ENCODE measurements at places on chromosomes 4 and X.

- no peak for DNase-seq
Measured at GRCh38 chr4:11196927-11197522, 231.7 kb downstream of the HS3ST1 start.

DNA sequence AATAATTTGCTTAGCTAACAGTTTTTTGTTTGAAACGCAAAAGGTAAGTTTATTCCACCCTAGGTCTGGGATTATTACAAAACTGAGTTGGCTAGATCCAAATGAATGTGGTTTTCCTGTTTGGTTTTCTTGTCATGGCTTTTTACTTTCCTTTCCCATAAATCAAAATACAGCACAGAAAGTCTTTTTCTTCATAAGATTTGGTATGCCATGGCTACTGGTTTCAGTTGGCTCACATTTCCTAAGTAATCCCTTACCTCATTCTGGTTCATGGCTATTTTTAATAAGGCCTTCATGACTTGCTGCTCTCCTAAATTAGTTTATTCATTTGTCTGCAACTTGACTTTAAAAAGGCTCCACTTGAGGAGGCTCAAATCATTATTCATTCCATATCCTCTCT, 12.9 kb upstream of the PAK3 start:
- DNase-seq, result no peak

DNA sequence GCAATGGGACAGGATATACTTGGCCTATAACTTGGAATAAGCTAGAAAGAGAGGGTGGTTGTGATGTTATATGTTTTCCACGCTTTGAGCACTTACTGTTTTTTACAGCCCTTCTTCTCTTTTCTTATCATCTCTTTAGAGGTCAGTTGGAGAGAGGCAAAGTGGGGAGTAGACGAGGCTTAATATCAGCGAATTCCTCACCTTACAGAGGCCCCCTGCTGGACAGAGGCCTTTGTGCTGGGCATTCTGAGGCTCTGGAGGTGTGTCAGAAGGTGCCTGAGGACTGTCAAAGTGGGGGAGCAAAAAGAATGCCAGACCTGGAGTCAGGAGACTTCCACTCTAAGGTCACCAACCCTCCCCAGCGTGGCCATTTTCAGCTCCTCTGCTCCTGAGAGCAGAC, 42.5 kb downstream of the MAMLD1 start:
- no peak for DNase-seq

- DNase-seq, result no peak
Measured at GRCh38 chr4:97645071-97645821, 498.0 kb downstream of the STPG2 start.

GRCh38 chr4:76554630-76555029, 119.6 kb downstream of the SHROOM3 start:
- DNase-seq, result no peak

DNA sequence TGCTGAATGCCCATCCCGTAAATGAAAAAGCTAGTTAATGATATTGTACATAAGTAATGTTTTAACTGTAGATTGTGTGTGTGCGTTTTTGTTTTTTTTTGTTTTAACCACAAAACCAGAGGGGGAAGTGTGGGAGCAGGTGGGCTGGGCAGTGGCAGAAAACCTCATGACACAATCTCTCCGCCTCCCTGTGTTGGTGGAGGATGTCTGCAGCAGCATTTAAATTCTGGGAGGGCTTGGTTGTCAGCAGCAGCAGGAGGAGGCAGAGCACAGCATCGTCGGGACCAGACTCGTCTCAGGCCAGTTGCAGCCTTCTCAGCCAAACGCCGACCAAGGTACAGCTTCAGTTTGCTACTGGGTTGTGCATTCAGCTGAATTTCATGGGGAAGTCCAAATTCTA, at the start of gene SPP1:
SPP1 (plus strand) TSS at position 249 of the 400 bp plus-strand sequence. CDS start 1,182 bp downstream, outside the sequence.
- DNase-seq, result peak; percentile 9

DNA sequence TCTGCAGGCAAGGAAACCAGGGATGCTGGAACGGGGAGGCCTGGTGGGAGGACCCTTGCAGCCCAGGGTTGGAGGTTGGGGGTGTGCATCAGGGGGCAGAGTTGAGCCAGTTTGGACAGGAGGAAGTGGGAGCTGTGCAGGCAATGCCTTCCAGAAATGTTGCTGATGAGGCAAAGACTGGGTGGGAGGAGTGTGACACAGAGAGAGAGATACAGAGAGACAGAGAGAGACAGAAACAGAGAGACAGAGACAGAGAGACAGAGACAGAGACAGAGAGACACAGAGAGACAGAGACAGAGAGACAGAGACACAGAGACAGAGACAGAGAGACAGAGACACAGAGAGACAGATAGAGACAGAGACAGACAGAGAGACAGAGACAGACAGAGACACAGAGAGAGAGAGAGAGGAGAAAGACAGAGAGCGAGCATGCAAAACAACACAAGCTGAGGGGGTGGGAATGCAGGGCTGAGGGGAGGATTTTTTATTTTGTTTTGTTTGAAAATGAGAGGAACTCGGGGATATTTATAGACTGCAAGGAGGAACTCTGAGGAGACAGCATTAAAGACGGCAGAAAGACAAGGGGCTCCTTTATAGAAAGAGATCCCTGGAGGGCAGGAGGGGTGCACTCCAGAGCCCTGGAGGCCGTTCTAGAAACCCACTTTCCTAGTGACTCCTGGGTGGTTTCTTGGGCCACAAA, 1.9 kb upstream of the HAUS3 start:
- DNase-seq, result no peak
